Activated CD4-positive, alpha-beta T cell treated with anti-CD3 and anti-CD28 coated beads, Interleukin-2, Interleukin-6, amounts not matched to agents 100 ng/mL and 50 ng/mL, durations not matched to agents 16 hours and 8 hours (primary cell): ENCODE measurements at places on chromosomes 5 and 9.
A peak's percentile ranks its signal among the peaks of the same experiment; 100 is the strongest.

DNA sequence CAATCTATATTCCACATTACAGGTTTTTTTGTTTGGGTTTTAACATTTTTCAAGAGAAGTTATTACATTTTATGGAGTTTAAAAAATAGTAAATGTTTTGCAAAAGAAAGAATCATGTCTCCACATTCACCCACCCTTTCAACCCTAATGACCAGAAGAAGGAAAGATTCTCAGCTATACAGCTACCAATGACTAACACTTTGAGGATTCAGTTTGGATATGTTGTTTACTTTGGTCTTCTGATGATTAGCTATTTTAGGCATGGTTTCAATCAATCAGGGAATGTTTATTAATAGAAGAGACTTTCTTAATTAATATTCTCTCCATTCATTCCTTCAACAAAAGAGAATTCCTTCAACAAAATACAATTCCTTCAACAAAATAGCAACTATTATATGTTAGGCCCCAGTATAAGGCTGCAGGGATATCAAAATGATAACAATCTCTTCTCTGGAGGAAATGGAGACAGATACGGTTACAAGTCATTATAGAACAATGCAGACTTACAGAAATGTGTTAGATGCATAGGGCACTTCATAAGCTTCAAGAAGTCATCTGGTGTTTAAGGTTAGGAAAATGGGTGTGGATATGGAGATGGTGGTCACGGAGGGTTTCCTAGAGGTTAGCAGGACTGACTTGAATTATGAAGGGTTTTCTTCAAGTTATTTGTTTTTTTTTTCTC, 9.3 kb upstream of the NR3C1 start:
- no peak for DNase-seq

DNA sequence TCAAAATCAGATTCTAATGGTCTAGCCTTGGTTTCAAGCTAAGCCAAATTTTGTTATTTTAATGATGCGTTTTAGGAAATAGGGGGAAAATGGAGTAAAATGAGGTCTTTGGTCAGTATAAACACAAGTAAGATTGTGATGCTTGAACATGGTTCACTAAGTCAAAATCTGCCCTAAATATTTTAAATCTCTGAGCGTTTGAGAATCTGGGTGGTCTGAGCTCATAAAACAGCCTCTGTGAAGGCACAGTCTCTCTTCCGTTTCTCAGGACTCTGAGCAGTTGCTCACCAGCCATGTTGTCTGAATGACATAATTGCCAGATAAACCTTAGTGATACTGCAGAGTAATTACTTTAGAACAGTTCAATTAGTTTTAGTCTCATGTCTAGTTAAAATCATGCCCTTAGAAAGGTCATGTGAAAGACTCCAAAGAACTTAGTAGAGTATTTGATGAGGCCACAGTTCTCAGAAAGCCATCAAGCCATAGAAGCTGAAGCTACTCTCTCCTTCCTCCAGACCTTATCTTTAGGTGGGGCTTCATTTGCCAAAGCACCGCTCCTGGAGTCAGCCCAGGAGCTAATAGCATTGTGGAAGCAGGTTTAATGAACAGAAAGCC, 257.1 kb upstream of the MAP3K1 start:
- DNase-seq: no peak

DNA sequence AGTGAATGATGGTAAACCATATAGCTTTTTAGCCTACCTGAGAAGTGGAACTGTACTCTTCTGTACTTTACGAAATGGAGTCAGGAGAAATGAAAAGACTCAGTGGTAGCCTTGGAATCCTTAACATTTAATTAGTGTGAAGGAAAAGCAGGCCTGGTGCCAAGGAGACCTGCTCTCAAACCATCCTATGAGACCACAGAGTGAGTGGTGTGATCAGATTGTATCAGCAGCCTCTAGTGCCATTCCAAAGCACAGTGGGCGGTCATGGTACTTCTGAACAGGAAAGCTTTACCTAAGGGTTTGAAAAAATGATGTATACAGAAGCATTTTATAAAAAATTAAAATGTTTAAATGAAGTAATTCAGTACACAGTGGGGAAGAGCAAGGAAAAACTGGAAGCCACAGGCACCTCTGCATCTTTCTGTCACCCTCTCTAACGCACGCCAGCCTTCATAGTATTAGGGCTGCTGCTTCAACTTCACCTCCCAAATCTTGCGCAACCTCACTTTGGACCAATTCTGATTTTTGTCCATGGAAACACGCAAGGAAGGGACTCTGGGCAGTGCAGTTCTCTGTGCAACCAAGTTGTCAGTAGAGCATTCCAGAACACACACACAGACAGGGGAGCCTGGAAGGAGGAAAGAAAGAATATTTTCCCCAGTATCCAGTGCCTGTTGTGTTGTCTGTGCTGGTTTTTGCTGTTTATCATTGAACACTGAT, 203.7 kb downstream of the SH3GL2 start:
- no peak for DNase-seq

- DNase-seq: no peak
These were observed 10.9 kb downstream of the SEC24A start for GRCh38 chr5:134659456-134659855.

DNA sequence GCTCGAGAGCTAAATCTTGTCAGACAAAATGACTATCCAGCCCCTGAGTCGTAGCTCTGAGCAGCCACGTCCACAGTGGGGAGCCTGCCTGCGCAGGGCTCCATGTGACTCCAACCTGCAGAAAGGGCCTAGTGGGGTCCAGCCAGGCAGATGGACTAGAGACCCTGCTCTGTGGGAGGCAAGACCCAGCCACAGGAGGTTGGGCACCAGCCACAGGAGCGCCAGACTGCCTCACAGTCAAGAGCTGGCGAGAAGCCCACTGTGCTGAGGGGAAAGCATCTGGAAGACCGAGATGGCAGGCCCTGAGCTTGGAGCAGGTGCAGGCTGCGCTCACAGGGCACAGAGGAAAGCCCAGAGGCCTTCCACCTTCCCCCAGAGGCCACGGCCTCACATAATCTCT, 61.4 kb downstream of the C5orf15 start:
- no peak for DNase-seq

- peak; percentile 73 for DNase-seq
These were observed 199.8 kb upstream of the PTGER4 start for GRCh38 chr5:40479939-40480338.

DNA sequence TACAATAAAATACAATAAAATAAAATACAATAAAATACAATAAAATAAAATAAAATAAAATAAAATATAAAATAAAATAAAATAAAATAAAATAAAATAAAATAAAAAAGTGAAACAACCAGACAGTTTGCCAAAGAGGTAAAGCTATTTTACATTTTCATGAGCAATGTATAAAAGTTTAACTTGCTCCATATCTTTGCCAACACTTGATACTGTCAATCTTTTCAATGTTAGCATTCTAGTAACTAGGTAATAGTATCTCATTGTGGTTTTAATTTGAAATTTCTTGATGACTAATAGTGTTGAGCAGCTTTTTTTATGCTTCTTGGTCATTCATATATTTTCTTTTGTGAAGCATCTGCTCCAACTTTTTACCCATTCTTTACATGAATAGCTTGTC, 17.3 kb downstream of the TTC33 start:
- DNase-seq: no peak

DNA sequence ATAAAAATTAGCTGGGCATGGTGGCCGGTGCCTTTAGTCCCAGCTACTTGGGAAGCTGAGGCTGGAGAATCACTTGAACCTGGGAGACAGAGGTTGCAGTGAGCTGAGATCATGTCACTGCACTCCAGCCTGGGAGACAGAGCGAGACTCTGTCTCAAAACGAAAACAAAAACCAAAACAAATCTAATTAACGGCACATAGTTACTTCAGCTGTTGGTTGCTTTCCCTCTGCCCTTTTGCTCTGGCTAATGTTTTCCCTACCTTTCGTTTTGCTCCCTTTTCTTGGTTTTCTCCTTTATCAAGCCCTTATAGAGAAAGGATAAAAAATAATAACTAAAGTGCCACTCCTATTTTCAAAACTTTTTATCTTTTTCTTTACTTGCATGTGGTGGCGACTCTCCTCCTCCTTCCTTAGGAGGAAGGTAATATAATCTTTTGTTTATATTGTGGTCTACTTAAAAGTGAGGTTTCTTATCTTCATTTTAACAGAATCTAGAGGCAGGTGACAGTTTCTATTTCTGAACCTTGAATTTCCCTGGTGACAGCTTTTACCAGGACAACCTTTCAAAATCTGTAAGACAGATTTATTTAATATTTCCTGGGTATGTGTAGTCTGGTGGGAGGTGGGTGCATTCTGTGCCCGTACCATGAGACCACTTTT, 125.4 kb downstream of the ARHGEF28 start:
- peak; percentile 1 for DNase-seq

DNA sequence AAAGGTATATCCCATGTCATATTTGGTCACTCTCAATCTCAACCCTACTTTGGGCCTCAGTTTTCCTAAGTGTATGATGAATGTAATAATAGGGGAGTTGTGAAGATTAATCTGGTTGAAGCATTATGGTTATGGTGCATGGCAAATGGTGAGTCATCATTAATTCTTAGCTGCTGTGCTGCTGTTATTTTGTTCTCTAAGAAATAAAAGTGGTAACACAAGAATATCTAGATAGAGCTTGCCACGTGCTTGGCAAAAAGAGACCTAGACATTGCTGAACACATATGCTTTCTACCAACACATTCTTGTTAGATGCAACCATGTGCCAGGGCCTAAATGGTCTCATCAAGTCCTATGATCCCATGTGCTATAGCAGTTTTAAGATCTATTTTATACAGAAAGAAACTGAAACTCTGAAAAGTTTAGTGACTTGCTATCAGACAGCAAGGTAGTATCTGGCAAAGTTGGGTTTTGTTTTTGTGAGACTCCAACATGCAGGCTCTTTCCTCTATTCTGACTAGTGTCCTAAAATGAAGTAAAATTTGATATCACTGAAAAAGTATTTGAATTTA, 699.9 kb upstream of the MEF2C start:
- no peak for DNase-seq
